ENCODE measurements at places on chromosomes 5 and 9. TPM values are rescaled to one million over a fixed set of nuclear protein-coding genes. Genes with fewer than 3 reads are reported as not detected.

DNA sequence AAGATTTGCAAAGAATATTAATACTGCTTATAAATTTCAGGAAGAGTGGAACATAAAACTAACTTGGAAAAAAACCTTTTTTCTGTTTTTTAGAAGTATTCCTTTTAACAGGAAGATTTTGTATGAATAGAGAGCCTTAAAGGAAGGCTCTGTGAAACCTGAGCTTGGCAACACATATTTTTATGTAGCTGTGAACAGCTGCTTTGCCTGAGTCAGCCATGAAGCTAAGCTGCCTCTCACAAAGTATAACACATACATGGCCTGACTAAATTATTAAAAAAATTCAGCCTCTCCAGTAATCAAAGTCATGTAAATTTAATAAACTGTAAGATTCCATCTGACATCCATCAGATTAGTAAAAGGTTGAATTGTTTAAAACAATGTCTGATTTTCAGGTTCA is 547.5 kb downstream of the ELAVL2 start:
- DNase-seq: no peak

- DNase-seq: no peak
Measured at GRCh38 chr9:1581926-1582325, 433.2 kb upstream of the SMARCA2 start.

GRCh38 chr5:156912869-156913268 is 50.2 kb downstream of the TIMD4 start:
- no peak for DNase-seq

- no peak for DNase-seq
Measured at GRCh38 chr9:107368696-107369095, 85.6 kb downstream of the RAD23B start.

ITGA1 gene
- 2.2 TPM for total RNA-seq

LCP2 gene
- not detected for total RNA-seq

DMXL1 gene
- total RNA-seq: 25.8 TPM

GRCh38 chr5:32027717-32028458 is 146.2 kb downstream of the GOLPH3 start:
- peak; percentile 52 for DNase-seq

ADGRV1 gene
- 0.04 TPM for total RNA-seq

FGD3 gene
- not detected for total RNA-seq

- no peak for DNase-seq
Measured at GRCh38 chr5:147065071-147065470, 169.8 kb upstream of the STK32A start.

DNA sequence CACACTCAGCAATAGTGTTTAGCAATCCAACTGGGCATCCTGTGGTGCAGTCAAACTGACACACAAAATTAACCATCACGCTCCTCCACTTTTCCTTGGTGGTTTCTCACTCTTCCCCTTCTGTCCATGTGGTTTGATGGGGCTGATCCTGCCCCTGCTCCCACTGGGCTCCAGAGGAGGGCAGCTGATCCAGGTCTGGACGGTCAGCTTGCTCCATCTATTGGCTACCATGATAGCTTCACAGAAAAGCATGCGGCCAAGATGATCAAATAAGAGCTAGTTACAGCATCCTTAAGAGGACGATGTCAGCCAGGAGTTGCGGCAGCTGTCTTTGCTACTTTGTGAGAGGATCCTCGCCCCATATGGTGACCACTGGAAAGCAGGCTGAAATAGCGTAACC is 29.6 kb upstream of the RANBP17 start:
- no peak for DNase-seq

- no peak for DNase-seq
Measured at GRCh38 chr5:39314591-39314990, 49.7 kb downstream of the C9 start.

- no peak for DNase-seq
Measured at GRCh38 chr9:125626187-125626586, 80.8 kb downstream of the MAPKAP1 start.

GRCh38 chr5:111722140-111722539 is 34.9 kb downstream of the NREP start:
- DNase-seq: no peak

DNA sequence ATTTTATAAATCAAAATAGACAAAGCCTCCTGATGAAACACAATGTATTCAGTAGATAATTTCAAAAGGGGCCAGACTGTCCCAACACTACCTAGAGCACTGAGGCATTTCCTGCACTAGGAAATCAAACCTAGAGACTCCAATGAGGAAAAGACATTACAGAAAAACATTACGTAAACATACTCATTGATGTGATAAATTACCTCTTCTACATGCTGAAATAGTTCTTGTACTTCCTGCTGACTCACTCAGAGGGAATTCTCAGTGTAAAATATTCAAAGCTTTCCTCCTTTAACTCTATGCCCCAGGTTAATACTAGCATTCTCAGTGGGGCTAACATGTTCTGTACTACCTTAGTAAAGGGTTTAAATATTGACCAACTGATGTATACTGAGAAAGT is 178.0 kb downstream of the ESM1 start:
- peak; percentile 78 for DNase-seq

TRIM36 gene
- total RNA-seq: 0.74 TPM

GRCh38 chr5:52684051-52684450 is 103.7 kb upstream of the ITGA1 start:
- no peak for DNase-seq

KIF4B gene
- 0.13 TPM for total RNA-seq

DNA sequence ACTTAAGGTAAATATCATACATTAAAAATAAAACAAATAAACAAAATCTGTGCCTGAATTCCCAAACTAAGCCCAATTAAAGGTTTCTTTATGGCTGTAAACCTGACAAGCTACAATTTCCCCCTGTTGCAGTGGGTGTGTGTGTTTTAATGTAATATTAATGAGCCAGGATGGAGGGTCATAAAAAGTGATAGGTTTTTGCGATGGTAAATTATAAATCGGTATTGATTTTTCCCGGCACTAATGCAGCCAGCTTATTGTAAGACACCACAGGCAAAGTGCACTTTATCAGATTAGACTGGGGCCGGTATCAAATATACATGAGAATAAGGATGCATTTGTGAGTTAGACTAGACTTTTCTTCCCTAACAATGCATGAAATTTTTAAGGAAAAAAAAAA is 120.4 kb downstream of the EBF1 start:
- no peak for DNase-seq

- DNase-seq: no peak
Measured at GRCh38 chr9:76729980-76730737, 34.1 kb upstream of the PCA3 start.

GRCh38 chr5:5617024-5617423 is 194.5 kb downstream of the ICE1 start:
- no peak for DNase-seq

F2R gene
- total RNA-seq: 125 TPM

EIF4E1B gene
- total RNA-seq: not detected

GRCh38 chr5:75374394-75374814 is 37.4 kb downstream of the HMGCR start:
- no peak for DNase-seq

DNA sequence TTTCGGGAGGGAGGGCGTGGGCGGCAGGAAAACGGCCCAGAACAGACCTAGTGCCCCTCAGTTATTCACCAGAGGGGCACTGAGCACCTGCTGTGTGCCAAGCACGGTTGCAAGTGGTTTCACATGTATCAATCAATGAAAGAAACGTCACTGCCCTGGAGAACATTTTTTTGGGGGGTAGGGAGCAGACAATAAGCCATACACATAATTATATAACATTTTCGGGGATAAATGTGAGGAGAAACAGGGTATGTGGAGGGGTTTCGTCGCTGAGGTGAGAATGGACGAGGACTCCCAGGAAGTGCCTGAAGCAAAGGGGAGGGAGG is 444 bp upstream of the ZNF354A start:
- no peak for DNase-seq

ALAD gene
- total RNA-seq: 19.4 TPM

RMRP gene
- total RNA-seq: 32,732 TPM

ZNF454 gene
- 0.40 TPM for total RNA-seq

- DNase-seq: no peak
Measured at GRCh38 chr5:153496835-153497234, 6.4 kb downstream of the GRIA1 start.

DNA sequence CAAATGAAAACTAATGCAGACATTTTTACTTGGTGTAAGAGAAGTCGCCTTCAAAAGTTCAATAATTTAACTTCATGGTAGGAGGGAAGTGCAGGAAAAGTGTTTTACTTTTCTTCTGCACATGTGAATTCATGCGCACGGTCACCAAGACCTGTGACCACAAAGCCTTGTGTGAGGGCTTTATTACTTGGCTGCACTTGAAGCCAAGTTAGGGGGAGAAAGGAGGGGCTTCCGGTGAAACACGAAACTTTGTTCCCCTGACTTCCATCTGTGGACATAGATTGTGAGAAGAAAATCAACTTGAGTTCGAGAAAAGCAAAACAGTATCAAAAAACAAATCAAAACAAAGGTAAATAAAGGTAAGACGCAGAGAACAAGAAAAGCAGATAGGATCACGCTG is 239.9 kb downstream of the ROR2 start:
- no peak for DNase-seq

NR4A3 gene
- total RNA-seq: 0.07 TPM

- peak; percentile 69 for DNase-seq
Measured at GRCh38 chr5:131393498-131393968, 129.7 kb downstream of the CDC42SE2 start.

DNA sequence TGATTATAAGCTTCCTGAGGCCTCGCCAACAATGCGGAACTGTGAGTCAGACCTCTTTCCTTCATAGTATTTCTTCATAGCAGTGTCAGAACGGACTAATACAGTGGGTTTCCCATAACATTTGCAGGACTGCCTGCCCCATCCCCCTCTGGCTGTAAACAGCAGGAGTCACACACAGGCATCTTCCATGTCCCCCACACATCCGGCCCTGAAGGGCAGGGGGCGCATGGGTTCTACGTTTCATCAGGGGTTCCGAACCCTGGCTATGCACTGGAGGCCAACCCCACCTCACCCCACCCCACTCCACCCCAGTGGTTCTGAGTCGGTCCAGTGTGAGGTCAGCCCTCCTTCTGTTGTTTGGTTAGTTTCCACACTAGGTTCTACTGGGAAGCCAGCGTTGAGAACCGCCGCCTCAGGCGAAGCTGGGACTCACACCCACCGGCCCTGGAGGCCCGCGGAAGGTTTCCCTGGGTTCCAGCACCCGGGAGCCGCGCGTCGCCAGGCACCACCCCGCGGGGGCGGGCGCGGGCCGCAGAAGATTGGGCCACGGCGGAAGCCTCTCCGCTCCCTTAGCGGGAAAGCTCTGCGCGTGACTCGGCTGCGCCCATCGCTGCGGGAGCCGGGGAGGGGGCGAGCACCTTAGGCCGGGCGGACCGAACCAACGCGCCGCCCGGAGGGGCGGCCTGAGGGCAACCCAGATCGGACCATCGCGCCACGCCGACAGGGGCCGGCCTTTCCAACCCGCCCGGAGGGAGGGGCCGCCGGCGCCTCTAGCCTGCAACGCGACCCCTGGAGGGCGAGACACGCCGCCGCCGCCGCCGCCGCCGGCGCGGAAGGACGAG is at the start of gene RUSC2:
TSS of gene RUSC2 (plus strand) at position 799 of the 842 bp plus-strand sequence. CDS start 56,411 bp downstream, outside the sequence.
- DNase-seq: peak; percentile 72

DNA sequence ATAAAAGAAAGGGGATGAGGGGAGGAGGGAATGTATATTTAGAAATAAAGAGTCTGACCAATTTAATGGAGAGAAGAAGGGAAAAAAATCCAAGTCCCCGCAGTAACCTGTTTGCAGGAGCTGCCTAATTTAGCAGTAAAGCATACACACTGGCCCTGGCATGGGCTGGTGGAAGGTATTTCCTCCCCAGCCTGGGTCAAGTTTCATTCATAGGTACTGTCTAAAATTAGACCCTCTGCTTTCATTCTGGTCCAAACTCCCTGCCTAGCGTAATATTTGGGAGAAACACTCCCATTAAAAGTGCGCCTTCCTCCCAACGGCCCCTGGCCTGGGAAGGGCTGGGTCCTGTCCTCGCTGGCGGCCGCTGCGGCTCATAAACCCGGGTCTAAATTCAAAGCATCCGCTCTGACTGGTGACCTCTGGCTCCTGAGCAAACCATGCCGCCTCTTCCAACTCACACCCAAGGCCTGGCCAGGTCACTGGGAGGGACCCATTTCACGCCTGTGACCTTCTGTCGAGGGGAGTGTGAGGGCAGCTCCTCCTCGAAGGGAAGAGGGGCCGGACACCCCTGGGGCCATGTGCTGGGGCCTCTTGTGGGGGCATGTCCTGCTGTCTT is 123.2 kb downstream of the FGF18 start:
- DNase-seq: no peak

- no peak for DNase-seq
Measured at GRCh38 chr9:86328156-86328555, 26.1 kb downstream of the TUT7 start.

GRCh38 chr5:2299388-2300220 is 416.9 kb upstream of the IRX4 start:
- DNase-seq: no peak

EQTN gene
- not detected for total RNA-seq

All from pulmonary artery endothelial cell (primary cell).